Mammary epithelial cell (primary cell): ENCODE measurements at places on chromosomes 5 and 9.

DNA sequence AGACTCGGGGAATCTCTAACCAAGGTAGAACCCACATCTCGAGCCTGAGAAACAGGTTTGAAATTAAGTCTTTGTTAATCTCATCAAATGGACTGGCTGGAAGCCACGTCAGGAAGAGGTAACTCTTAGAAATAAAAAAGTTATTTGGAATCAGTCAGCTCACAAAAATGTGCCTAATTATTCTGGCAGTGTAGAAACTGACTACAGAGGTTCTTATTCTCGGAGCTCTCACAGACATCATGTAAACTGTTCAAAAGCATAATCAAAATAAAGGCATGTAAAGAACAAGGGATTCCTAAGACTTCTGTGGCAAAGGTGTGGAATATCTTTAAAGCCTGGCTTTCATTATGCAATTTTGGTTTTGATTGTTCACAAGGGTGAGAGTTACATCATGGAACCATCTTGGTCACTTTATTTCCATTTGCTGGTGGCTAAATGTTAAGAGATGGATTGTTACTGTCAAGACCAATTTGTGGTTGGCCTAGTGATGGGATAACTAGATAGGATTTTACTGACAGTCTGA lies 85.1 kb downstream of the OTULIN start:
- DNase-seq: peak; percentile 62

DNA sequence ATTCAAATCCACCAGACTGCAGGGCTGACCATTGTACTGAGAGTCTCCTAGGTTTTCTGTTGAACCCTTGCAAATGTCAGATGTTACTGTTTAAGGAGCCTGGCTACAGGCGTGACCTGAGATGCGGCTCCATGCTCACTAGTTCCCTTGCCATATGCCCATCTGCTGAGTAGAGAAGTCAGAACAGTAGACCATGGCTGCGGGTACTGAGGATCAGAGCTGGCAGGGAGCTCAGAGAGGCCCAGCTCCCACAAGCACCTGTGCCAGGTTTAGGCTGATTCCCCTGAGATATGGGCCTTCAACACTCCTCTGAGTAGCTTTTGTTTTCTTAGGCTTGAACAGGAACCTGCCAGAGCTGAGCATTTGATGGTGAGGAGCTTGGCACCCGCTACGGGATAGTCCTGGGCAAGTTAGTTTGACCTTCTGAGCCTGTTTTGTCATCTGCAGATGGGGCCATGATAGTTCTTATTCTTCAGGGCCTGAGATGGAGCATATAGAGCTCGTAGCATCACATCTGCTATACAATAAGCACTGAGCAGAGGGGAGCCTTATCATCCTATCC lies 83.7 kb downstream of the BOD1 start:
- DNase-seq: no peak

DNA sequence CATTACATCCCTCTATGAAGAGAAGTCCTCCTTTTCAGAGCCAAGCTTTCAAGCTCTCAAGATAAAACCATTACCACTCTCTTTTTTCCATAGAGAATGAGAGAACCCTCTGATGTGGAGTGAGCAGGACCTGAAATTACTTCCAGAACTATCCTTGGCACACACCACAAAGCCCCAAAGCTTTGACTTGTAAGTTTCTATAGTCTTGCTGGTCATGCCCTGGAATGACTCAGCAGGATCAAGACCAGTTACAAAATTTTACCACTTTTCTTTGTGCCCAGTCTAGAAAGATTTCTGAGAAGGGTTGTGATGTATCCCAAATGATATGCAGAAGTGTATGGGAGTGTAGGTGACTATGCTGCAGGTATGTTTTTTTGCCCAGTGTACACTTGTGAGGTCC lies 760.6 kb downstream of the TLE1 start:
- DNase-seq: peak; percentile 4

DNA sequence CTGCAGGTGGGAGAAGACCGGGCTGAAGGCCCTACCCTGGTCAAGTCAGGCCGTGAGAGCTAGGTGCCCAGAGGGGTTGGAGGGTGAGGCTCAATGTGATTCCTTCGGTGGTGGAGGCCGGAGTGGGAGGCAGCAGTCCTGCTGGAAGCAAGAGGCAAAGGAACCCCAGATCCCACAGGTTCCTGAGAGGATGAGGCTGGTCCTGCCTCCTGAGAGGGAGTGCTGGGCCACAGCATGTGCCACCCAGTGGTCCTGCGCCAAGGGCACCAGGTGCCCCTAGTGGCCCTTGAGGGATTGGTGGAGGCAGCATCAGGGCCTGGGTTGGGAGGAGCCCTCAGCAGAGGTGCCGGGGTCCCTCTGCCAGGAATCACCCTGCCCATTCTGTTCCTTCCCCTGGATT lies 59.1 kb downstream of the BARX1 start:
- no peak for DNase-seq

- peak; percentile 58 for DNase-seq
Observed at GRCh38 chr9:22244139-22245011, 202.2 kb upstream of the DMRTA1 start.

DNA sequence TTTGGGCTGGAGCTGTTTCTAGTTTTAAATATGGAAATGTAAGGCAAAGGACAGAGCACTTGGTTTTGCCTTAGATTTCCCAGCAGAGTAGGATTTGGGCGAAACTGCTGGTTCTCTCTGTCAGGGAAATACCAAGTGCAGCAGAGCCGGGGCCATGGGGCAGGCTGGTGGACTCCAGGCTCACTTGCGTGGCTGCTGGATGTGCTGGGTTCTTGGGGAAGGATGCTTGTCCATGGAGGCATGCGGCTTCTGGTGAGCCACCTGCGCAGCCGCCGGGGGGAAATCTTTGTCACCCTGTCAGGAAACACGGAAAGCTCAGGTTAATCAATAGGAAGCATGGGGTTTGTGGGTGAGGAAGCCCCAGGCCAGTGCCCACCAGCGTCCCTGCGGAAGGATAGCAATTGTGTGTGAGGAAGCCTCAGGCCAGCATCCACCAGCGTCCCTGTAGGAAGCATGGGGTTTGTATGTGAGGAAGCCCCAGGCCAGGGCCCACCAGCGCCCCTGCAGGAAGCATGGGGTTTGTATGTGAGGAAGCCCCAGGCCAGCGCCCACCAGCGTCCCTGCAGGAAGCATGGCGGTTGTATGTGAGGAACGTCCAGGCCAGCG lies 80.1 kb downstream of the DAP start:
- no peak for DNase-seq
